ENCODE measurements at places on chromosomes 7 and 10.
A peak's percentile ranks its signal among the peaks of the same experiment; 100 is the strongest.

DNA sequence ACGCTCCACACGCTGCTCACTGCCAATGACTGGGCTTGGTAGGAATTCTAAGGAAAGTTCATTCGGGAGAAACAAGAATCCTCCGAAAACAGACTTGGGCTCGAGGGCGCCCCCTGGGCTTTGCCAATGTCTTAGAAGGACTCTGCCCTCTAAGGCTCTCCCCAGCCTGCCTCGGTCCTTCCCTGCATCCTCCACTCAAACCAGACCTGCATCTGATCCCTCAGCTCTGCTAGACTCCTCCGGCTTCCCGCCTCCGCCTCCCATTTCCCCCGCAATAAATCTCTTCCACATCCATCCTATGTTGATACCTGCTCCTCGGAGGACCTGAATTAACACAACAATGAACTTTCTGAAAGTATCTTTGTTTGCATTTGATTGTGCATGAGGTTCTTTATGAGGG lies 177.6 kb downstream of the PLPP4 start:
- no peak for DNase-seq

GRCh38 chr7:143487566-143487965 lies 9.9 kb downstream of the TAS2R41 start:
- DNase-seq: no peak

- DNase-seq: no peak
Observed at GRCh38 chr7:55120501-55121198, 101.8 kb downstream of the EGFR start.

- no peak for DNase-seq
Observed at GRCh38 chr7:133053321-133053891, 28.5 kb downstream of the CHCHD3 start.

DNA sequence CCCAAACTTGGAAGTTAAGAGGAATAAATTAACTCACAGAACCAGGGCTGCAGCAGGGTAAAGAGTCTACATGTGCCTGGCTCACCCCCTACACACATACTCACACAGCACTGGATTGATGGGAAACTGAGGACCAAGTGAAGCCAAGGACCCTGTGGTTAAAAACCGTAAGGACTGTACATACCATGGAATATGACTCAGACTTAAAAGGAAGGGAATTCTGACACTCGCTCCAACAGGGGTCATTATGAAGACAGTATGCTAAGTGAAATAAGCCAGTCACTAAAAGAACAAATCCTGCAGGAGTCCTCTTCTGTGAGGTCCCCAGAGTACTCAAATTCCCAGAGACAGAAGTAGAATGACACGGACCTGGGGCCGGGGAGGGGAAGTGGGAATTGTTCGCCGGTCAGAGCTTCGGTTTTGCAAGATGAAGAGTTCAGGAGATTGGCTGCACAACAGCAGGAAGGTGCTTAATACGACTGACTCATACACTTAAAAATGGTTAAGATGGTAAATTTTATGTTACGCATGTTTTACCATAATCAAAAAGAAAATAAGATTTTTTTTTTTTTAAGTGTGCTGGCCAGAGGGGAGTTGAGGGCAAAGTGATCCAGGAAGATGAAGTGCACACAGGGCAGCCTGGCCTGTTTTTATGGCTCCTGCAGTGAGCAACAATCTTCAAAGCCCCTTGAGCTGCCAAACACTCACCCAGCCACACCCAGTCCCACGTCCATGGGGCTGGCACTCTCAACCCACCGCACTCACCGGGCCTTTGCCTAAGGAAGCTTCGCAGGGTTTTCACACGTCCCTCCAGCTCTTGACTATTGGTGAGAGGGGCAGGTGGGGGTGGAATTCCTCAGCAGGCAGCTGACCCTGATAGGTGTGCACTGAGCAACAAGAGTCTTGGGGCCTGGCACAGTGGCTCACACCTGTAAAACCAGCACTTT lies 26.4 kb downstream of the DRGX start:
- peak; percentile 48 for DNase-seq

GRCh38 chr10:103463499-103463898 lies 4.8 kb upstream of the CALHM1 start:
- DNase-seq: no peak

GRCh38 chr10:71735709-71736569 lies 16.4 kb upstream of the C10orf105 start:
- no peak for DNase-seq

GRCh38 chr7:137757146-137757925 lies 89.4 kb downstream of the DGKI start:
- peak; percentile 59 for DNase-seq

- no peak for DNase-seq
Observed at GRCh38 chr7:149778696-149779501, 5.5 kb upstream of the ZNF467 start.

GRCh38 chr7:8254667-8255066 lies 7.3 kb downstream of the ICA1 start:
- no peak for DNase-seq

DNA sequence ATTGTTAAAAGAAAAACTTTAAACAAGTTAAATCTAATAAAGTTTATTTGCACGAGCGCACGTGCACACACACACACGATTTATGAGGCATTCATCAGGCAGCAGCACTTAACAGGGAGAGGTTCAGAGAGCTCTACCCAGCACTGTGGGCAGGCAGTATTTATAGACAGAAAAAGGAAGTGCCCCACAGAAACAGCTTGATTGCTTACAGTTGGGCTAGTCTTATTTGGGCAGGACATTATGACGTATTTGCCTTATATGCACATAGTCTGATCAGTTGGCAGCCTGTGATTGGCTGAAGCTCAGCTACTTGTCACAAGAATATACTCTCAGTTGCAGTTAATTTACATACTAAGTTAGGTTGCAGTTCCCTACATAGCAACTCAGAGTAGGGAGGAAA lies 1.2 kb upstream of the SDHAF3 start:
- peak; percentile 99 for DNase-seq

- no peak for DNase-seq
Observed at GRCh38 chr7:106569500-106569929, 91.4 kb downstream of the CCDC71L start.

DNA sequence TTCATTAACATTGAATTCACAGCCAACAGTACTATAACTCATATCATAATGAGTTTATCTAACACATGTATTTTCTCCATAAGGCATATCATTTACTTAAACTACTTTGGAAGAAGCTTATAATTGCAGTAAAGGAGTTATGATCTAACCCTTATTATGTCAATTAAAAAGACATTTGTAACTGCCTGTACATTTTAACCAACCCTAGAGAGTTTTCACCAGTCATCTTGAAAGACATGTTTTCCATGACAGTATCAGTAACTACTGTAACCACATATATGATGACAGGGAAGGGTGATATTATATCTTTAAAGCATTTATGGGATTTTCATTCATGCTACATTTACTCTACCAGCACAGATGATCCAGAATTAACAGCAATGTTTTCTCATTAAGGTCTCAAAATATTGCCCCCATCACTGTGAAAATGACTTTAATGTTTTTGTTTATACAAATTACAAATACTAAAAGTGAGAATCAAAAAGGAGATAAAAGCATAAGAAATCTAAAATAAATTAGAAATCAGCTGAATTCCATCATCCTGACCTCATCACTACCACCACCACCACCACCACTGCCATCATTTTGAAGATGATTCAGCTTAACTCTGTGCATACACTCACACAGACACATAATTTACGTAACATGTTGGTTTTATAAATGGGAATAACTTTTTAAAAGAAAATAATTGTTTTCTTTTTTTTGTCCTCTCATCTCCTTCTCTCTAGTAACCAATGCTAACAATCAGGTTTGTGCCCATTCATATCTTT lies 53.6 kb downstream of the MKLN1 start:
- no peak for DNase-seq

- peak; percentile 63 for DNase-seq
Observed at GRCh38 chr10:17744341-17744861, 7.6 kb upstream of the TMEM236 start.

DNA sequence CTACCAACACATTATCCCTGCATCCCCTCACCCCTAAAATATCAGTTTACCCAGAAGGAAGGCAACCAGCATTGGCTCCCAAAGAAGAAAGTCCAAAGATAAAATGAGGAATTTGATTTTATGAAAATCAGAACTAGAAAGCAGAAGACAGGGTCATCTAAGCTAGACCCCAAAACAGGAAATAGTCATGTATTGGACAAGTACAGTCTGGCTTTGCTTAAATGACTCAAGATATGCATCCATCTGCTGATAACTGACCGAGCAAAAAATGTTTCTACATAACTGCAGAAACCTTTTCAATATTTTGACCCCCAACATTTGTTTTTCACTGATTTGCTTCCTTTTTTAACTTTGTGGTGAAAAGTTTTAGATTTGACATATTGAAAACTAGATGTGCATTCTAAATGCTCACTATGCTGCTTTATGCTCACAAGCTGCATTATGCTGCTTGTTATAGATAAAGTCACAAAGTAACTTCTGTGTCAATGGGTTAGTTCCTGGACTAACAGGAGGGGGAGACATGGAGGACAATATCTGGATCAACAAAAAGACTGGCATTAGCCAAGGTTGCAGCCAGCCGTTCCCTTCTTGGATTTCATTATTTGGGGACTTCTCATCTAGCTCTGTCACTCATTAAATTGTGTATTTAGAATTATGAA lies 227.0 kb downstream of the INHBA start:
- peak; percentile 68 for DNase-seq

DNA sequence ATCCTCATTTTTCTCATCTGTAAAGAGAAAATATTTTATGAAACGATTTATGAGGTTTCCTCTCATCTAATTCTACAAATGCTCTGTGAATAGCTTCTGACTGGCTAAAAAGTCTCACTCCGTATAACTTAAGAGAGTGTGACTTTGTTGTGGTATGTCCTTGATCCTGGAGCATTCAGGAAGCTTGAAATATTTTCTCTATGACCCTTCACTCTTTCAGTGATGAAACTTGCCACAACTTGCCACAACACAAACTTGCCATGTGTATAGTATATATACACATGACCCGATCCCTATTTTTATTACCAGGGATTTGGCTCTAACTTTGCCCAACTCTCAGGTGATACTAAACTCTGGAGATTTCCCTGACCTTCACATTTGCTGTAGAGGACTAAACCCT lies 74.1 kb downstream of the TES start:
- no peak for DNase-seq

- peak; percentile 80 for DNase-seq
Observed at GRCh38 chr7:99369767-99370391, 4.7 kb upstream of the ARPC1B start.

GRCh38 chr10:17200001-17200911 lies 1.2 kb downstream of the TRDMT1 start:
- peak; percentile 74 for DNase-seq

GRCh38 chr10:118148247-118148646 lies 101.5 kb upstream of the RAB11FIP2 start:
- no peak for DNase-seq

DNA sequence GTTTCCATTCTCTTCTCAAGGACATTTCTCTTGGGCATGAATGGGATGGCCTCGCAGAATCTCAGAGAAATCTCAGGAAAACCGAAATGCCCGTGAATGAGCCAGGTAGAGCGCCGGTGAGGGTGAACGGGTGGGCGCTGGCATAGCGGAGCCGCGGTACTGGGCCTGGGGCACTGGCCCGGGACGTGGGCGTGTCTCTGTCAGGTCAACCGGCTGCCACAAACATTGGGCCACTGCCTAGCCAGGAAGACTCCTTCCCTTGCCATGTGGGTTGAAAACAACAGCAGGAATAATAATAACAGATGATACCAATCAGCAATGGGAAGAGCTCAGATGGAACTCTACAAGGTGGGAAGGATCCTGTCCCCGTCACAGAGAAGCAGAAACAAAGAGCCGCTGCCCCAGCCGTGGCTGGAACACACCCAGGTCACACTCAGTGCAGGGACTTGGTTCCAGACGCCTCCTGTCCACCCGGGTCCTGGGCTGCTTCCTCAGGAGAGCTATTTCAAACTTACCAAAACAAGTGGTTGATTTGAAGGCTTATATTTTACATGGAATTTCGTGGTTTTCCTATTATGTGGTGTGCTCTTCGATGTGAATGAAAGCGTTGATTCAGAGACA lies 51.1 kb upstream of the EBF3 start:
- DNase-seq: no peak

DNA sequence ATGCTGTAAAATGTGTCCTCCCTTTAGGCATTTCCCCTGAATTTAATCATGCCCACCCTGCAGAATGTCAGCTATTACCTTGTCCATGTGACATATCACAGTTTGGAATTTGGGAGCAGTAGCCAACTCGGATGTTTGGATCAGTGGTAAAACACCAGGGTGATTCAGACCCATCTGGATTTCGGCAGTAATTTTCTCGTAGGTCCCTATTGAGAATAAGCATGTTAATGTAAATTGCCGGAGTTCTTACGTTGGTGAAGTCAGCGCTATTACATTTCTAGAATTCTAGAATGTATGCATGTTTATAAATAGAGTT lies 44.1 kb downstream of the HGF start:
- no peak for DNase-seq

GRCh38 chr7:85608804-85609203 lies 421.9 kb upstream of the SEMA3D start:
- no peak for DNase-seq

DNA sequence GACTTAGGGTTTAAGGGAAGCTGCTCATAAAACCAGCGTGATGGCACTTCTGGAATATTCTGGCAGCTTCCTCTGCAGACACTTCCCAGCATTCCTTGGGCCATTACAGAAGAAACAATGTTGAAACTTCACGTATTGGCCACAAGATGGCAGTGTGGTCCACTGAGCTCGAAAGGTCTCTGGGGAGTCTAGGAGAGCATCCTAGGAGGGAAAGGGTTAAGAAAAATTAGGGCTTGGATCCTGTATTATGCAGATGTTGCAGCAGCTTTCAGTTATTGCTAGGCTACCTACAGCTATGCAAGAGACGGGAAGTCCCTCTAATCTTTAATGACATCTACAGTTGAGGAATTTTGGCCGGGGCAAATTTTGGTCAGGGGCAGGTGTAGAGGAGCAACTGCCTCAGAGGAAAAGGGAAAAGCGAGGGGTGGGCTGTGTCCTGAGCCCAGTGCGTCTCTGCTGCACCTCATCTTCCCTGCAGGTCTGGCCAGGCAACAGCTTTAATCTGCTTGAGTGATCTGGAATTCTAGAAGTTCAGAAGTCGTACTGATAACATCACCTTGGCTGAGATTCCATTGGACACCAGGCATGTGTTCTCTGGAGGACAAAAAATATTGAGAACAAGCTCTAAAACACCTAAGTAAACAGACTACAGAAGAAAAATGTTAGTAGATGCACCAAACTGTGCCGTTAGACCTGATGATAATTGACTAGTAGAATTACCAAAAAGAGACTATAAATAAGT lies 220.8 kb upstream of the PRSS58 start:
- peak; percentile 55 for DNase-seq

- no peak for DNase-seq
Observed at GRCh38 chr7:49150486-49150885, 226.1 kb downstream of the CDC14C start.
